ENCODE measurements at places on chromosomes 13 and 19.

DNA sequence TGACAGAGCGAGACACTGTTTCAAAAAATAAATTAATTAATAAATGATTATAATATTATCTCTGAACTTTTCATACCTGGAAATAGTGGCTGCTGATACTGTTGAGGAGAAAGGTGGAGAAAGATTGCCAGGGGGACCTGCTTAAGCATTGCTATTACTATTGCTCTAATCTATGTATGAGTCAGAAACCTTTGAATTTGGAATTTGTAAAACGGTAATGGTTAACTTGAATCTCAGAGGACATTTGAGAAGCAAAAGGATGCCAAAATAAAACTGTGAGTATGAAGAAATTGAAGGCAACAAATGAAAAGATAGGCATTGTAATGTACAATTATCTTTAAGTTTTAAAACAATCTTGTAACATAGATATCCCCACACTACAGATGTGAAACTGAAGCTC lies 5.2 kb downstream of the MRPL57 start:
- no peaks in the 10 kb centered on the region for H3K36me3 ChIP-seq
- peaks cover 6% of the 10 kb centered on the region for H3K4me1 ChIP-seq
- H3K27me3 ChIP-seq = no peaks in the 10 kb centered on the region
- no peak overlapping the region for H3K4me3 ChIP-seq

- no peak for DNase-seq
- no peak overlapping the region for H3K27ac ChIP-seq
- H3K4me1 ChIP-seq = no peaks in the 10 kb centered on the region
- no peaks in the 10 kb centered on the region for H3K27me3 ChIP-seq
Observed at GRCh38 chr13:52879950-52880741, 31.7 kb upstream of the PCDH8 start.

DNA sequence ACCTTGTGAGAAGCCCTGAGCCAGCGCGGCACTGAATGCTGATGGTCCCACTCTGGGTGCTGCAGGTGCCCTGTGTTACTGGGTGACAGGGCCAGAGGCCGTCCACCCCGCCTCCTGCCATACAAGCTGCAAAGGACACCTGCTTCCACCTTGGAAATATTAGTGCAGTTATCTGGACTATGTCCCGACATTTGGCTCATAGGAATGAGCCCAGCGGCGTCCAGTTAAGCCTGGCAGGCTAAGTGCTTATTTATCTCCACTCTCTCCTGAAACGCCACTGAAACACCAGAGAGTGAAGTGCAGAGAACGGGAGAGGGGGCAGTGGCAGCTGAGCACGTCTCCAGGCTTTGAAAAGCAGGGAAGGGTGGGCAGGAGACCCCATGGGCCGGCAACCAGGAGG lies 145.8 kb downstream of the KDM4B start:
- H3K4me3 ChIP-seq = no peak overlapping the region
- H3K4me1 ChIP-seq = peaks cover 28% of the 10 kb centered on the region
- DNase-seq = no peak
- peak overlapping the region; percentile 47 for H3K27ac ChIP-seq

- no peaks in the 10 kb centered on the region for H3K27me3 ChIP-seq
- H3K27ac ChIP-seq = no peak overlapping the region
- no peak for DNase-seq
- no peaks in the 10 kb centered on the region for H3K4me1 ChIP-seq
- no peaks in the 10 kb centered on the region for H3K36me3 ChIP-seq
Observed at GRCh38 chr19:46648060-46648960, 12.3 kb upstream of the GNG8 start.

- H3K27me3 ChIP-seq = no peaks in the 10 kb centered on the region
- no peaks in the 10 kb centered on the region for H3K36me3 ChIP-seq
- no peak overlapping the region for H3K4me3 ChIP-seq
- no peak for DNase-seq
- no peaks in the 10 kb centered on the region for H3K4me1 ChIP-seq
Observed at GRCh38 chr13:99375738-99376080, 68.5 kb upstream of the GPR183 start.

DNA sequence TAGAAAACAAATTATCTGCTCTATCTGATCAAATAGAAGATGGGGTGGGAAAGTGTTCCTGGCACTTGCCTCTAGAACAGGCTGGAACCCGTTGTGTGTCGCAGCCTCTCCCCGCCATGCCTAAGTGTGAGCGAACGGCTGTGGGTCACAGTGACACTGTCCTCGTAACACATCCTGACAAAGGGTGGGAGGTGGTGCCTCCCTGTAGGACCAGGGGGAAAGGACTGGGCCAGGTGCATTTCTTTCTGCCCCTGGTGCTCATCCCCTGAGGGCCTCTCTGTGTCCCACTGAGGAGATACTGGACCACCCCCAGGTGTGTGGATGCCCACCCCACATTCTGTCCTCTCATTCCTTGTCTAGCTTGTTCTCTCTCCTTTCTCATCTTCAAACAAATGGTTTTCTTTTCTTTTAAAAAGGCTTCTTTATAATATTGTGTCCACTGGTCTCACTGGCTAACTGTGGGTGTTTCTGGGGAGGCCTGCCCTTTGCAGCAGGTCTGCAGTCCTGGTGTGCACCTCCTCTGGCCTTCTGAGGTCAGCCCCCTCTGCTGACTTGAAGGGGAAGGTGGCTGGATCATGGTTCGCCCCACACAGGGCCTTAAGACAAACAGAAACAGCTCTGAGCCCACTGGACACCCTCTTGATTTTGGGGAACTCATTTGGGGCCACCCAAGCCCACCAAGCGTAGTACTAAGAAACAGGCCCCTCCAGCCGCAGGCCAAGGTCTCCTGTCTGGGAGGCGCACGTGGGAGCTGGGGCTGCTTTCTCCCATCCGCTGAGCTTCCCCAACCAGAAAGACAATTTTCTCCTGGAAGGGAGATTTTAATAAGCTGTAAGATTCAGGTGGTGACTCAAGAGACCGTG lies 152.5 kb upstream of the SOX1 start:
- no peak overlapping the region for H3K4me3 ChIP-seq
- no peaks in the 10 kb centered on the region for H3K4me1 ChIP-seq
- no peak for DNase-seq
- no peaks in the 10 kb centered on the region for H3K27me3 ChIP-seq
- no peaks in the 10 kb centered on the region for H3K36me3 ChIP-seq

DNA sequence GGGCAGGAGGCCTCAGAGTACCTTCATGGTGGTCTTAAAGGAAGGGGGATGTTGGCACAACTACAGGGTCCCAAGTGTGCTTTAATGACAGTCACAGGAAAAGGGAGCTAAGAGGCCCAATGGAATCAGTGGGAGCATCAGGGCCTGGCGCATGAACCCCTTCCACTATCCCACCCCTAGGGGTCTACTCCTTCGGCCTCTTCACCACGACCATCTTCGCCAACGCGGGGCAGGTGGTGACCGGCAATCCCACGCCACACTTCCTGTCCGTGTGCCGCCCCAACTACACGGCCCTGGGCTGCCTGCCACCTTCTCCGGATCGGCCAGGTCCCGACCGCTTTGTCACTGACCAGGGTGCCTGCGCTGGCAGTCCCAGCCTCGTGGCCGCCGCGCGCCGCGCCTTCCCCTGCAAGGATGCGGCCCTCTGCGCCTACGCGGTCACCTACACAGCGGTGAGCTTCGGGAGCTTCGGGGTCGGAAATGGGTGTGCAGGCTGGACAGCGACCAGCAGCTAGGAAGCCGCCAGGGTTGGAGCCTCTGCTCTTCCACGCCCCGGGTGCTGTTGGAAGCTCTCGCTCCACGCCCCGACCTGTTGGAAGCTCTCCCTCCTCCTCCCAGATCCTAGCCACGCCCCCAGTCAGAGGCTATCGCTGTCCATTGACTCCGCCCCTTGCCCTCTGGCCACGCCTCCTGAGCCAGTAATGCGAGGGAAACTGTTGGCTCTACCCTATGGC lies 6.0 kb downstream of the PLPPR2 start:
- no peaks in the 10 kb centered on the region for H3K36me3 ChIP-seq
- no peak overlapping the region for H3K4me3 ChIP-seq
- no peaks in the 10 kb centered on the region for H3K27me3 ChIP-seq
- peak; percentile 65 for DNase-seq
- H3K27ac ChIP-seq = no peak overlapping the region

DNA sequence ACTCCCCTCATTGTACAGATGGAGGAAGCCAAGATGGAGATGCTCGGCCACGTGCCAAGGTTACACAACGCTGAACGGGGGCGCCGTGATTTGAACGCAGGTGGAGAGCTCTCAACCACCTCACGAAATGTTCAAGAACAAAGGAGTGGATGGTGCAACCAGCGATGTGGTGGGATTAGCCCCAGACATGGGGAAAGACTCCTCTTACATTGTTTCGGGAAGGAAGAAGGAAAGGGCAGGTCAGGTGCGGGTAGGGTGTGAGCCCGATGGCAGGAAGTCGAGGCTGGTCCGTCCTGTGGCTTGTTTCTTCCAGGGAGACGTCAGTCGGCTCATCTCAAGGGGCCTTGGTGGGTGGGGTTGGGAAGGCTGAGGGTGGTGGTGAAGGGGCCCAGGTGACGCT lies 7.1 kb upstream of the KLK14 start:
- no peaks in the 10 kb centered on the region for H3K36me3 ChIP-seq
- H3K27me3 ChIP-seq = no peaks in the 10 kb centered on the region
- no peak overlapping the region for H3K4me3 ChIP-seq
- H3K4me1 ChIP-seq = peaks cover 7% of the 10 kb centered on the region

DNA sequence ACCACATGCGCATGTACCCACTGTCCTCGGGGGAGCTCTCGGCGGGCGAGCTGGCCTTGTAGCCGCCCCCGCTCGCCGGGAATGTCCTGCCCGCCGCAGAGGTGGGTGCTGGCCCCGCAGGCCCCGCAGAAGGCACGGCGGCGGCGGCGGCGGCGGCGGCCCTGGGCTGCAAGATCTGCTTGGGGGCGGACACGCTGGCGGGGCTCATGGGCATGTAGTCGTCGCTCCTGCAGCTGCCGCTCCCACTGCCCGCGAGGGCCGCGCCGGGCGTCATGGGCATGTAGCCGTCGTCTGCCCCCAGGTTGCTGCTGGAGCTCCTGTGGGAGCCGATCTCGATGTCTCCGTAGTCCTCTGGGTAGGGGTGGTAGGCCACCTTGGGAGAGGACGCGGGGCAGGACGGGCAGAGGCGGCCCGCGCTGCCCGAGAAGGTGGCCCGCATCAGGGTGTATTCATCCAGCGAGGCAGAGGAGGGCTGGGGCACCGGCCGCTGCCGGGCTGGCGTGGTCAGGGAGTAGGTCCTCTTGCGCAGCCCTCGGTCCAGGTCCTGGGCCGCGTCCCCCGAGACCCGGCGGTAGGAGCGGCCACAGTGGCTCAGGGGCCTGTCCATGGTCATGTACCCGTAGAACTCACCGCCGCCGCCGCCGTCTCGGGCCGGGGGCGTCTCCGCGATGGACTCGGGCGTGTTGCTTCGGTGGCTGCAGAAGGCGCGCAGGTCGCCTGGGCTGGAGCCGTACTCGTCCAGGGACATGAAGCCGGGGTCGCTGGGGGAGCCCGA lies 2.4 kb downstream of the IRS2 start:
- H3K27ac ChIP-seq = no peak overlapping the region
- peaks cover 16% of the 10 kb centered on the region for H3K4me1 ChIP-seq
- peak overlapping the region; percentile 43 for H3K4me3 ChIP-seq
- peak; percentile 77 for DNase-seq
- H3K36me3 ChIP-seq = no peaks in the 10 kb centered on the region
- H3K27me3 ChIP-seq = no peaks in the 10 kb centered on the region

DNA sequence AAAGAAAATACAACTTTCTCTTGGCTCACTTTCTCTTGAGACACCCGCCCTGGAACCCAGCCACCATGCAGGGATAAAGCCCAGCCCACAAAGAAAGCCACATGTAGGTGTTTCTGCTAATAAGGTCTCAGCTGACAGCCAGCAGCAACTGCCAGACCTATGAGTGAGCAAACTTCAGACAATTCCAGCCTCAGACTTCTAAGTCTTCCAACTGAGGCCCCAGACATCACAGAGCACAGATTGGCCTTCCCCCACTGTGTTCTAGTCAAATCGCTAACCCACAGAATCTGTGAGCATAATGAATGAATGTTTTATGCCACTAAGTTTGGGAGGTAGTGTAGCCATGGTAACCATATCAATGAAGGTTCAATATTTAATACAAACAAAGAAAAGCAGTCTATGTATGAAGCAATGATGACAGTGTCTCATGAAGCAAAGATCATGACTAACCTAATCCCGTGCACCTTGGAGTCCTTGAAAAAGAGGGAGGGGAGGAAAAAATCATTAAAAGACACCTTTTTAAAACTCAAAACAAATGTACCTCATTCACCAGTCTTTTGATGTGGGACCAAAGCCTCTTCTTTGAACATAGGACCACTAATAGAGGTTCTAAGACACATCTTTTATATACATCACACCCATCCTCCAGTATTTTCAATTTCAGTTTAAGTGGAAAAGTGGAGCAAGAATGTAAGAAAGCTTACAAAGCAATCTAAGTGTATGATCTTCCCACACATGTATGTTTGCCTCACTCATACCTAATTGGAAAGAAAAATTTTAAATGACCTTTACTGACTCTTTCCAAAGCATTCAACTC lies 6.2 kb downstream of the MRPS31 start:
- H3K36me3 ChIP-seq = no peaks in the 10 kb centered on the region
- no peak overlapping the region for H3K27ac ChIP-seq
- no peak overlapping the region for H3K4me3 ChIP-seq
- peak; percentile 56 for DNase-seq
